ENCODE measurements at places on chromosomes 5 and 9. TPM values are rescaled to one million over a fixed set of nuclear protein-coding genes. Genes with fewer than 3 reads are reported as not detected.

- no peak for DNase-seq
Measured at GRCh38 chr5:150801117-150801927, 22.8 kb downstream of the SMIM3 start.

- no peak for DNase-seq
Measured at GRCh38 chr5:103589357-103589756, 26.8 kb upstream of the NUDT12 start.

GRCh38 chr9:27423915-27424710 is 100.0 kb upstream of the IFNK start:
- no peak for DNase-seq

- DNase-seq: no peak
Measured at GRCh38 chr9:124210697-124211096, 47.1 kb upstream of the NEK6 start.

- no peak for DNase-seq
Measured at GRCh38 chr5:164220522-164220921, 715.1 kb downstream of the MAT2B start.

GRCh38 chr5:126868338-126869004 is 91.5 kb downstream of the LMNB1 start:
- DNase-seq: no peak

DNA sequence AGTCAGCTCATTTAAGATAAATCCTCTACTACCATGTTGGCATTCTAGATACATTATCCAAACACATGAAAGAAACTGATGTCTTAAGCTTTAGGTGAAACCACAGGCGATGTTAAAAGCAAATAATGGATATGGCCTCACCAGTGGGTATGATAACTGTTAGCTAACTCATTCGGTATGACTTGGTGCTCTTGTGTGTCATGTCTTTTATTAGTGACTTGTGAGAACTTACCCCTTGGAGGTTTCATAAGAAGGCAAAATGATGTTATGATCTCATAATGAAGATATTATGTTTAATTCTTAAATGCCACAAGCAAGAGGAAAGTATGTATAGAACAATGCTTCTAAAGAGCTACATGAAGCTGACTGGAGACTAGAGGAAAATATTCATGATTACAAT is 1227.0 kb downstream of the EFNA5 start:
- no peak for DNase-seq

DNA sequence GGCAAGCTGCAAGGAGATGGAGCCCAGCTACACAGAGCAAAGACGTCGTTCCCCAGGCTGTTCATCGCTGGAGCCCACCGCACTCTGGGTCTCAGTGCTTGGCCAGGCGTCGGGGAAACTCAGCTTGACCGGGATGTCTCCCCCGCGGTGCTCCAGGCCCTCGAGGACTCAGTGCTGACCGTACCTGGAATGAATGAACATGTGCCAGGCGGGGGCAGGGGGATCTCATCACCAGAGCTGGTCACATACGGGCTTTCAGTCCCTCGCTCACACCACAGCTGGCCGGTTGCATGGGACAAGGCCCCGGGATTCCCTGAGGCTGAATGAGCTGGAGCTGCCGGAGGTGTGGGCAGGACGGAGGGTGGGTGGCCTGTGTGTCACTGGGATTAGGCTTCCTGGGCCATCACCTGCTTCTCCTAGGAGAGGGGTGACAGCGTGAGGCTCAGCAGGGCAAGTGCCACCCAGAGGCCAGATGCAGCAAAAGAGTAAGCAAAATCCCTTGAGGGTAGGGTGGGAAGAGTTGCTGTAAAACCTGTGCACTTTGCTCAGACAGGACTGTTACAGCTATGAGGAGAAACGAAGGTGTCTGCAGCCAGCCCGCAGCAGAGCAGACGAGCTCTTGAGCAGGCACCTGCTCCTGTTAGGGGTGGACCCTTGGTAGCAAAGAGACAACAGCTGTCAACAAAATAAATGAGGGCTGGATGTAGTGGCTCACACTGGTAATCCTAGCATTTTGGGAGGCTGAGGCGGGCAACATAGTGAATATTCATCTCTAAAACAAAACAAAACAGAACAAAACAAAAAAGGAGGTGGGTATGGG is 70.7 kb upstream of the RAPGEF1 start:
- DNase-seq: no peak

DNA sequence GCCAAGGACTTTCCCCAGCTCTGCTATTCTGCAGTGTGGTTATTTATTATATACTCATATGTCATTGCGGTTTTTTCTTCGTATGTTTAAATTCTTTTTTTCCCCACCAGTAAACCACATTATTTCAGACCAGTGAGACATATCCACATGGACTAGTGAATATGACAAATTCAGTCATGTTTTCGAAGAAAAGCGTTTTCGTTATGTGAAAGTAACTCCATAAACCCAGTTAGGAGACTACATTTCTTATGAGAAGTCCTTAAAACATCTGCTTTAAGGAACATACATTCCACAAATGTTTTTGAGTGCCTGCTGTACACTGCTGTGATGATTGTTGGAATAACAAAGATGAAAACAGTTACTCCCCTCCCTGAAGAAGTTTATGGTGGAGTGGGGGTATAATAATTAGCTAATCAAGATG is 591.8 kb upstream of the CLINT1 start:
- no peak for DNase-seq

- DNase-seq: no peak
Measured at GRCh38 chr5:87277279-87277835, 9.7 kb downstream of the RASA1 start.

Gene CMYA5
- 1,662 TPM for total RNA-seq

Gene NRARP
- total RNA-seq: 13.3 TPM
